ENCODE measurements at places on chromosomes 12 and 14. TPM values are rescaled to one million over a fixed set of nuclear protein-coding genes. Genes with fewer than 3 reads are reported as not detected.

DNA sequence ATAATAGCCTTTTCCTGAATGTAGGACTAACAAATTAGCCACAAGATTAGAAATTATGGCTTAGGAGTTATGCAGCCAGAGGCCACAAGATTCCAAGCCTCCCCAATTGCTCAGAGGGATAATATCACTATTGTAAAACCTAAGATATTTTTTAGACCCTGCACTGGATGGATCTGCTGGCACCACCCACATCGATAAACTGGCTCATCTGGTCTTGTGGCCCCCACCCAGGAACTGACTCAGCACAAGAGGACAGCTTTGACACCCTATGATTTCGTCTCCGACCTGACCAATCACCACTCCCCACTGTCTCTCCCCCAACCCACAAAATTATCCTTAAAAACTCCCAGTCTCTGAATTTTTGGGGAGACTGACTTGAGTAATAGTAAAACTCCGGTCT, 54.7 kb downstream of the CPM start:
- DNase-seq = no peak

Gene CLEC6A
- polyA plus RNA-seq = 0.11 TPM

GRCh38 chr12:20444595-20445170, 76.3 kb downstream of the PDE3A start:
- no peak for DNase-seq

Gene IKZF4
- 21.1 TPM for polyA plus RNA-seq

DNA sequence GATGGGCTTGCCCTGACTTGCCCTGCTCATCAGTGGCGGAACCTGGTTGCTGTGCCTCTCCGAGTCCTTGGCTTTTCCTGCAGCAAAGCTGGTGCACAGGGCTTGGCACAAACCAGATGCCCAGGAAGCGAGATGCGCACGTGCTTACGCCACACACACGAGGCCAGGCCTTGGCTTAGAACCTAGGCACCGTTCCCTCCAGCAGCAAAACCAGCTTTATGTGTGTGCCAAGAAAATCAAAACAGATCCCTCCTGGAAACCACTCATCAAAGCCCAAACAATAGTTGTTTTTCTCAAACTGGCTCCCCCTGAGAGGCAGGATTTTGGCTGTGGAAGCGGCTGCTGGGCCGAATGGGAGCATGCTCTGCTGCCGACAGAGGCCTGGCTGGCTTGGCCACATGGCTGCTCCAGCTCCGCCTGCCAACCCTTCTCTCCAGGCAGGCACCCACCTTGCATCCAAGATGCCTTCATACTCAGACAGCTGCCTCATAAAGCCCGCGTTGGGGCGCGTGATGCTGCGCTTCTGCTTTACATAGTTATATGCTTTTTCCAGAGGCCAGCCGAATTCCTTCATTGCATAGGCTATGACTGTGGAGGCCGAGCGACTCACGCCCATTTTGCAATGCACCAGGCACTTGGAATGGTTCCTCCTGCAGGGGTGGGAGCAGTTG, 58.7 kb downstream of the SSH1 start:
- no peak for DNase-seq

- no peak for DNase-seq
Measured at GRCh38 chr12:71567537-71567936, 96.1 kb downstream of the ZFC3H1 start.

Gene SSPN
- 17.7 TPM for polyA plus RNA-seq

Gene DACT1
- 39.0 TPM for polyA plus RNA-seq

Gene TMEM30B
- 10.3 TPM for polyA plus RNA-seq

Gene TAS2R46
- not detected for polyA plus RNA-seq

GRCh38 chr14:96156804-96157760, 47.6 kb upstream of the BDKRB2 start:
- DNase-seq = no peak

Gene YARS2
- polyA plus RNA-seq = 31.1 TPM

Gene OVCH1
- 0.25 TPM for polyA plus RNA-seq

Gene CCDC197
- not detected for polyA plus RNA-seq

Data from renal cortex interstitium (tissue), 15 donors.